ENCODE measurements at places on chromosomes 3 and 15. TPM values are rescaled to one million over a fixed set of nuclear protein-coding genes. Genes with fewer than 3 reads are reported as not detected.

Gene APOD
- 2.6 TPM for total RNA-seq

- H3K27me3 ChIP-seq, result peaks cover 52% of the 10 kb centered on the region
- H3K36me3 ChIP-seq, result peaks cover 1% of the 10 kb centered on the region
- peak overlapping the region; percentile 90 for H3K4me3 ChIP-seq
- peak overlapping the region; percentile 10 for H3K27ac ChIP-seq
- DNase-seq, result no peak
These were observed 775 bp upstream of the CCDC39 start for GRCh38 chr3:180680097-180680430.

GRCh38 chr15:74365598-74366445 lies 1.6 kb downstream of the CYP11A1 start:
- DNase-seq, result peak; percentile 63
- peaks cover 68% of the 10 kb centered on the region for H3K27me3 ChIP-seq
- no peak overlapping the region for H3K27ac ChIP-seq
- peak overlapping the region; percentile 69 for H3K4me3 ChIP-seq
- peaks cover 3% of the 10 kb centered on the region for H3K4me1 ChIP-seq

DNA sequence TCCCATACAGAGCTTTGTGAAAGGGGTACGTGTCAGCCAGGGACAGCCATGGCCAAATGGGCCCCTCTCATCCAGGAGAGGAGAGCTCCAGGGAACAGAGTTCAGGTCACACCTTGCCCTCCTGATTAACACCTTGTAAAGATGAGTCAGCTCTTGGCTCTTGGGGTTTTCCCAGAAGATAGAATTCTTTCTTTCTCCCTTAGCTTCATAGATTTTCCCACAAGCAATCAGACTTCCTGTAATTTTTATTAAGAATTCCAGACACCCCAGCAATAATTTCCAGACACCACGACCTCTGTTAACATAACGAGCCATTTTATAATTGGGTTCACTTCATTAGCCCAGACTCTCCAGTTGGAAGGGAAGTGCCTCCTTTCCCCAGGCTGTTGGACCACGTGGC lies 86.4 kb downstream of the LRTM1 start:
- H3K4me3 ChIP-seq, result no peak overlapping the region
- no peaks in the 10 kb centered on the region for H3K36me3 ChIP-seq
- no peaks in the 10 kb centered on the region for H3K4me1 ChIP-seq
- no peak overlapping the region for H3K27ac ChIP-seq
- H3K27me3 ChIP-seq, result no peaks in the 10 kb centered on the region

DNA sequence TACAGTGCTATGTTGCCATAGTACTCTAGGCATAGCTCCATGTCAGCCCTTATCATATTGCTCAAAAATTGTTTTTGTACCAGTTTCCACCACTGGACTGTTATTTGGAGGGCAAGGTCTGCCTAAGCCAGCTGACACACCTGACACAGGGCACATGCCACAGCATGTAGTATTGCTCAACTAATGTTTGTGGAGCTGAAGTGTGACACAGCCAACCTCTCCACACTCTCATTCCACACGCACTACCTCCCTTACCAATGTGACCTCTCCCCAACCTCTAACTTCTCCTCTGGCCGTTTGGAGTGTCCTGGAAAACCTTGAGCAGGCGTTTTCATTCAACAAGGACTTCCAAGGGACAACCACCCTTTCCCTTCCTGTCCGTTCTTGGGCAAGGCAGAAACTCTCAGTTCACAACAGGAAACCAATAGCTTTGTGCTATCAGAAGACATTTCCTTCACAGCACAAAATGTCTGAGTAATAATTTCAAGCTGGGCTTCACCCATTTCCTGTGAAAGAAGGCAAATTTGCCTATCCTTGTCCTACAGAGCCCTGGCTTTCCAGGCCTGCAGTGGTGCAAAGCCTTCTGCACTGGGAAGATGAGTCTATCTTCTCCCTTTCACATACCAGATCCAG lies 38.4 kb downstream of the TLNRD1 start:
- peak; percentile 60 for DNase-seq
- H3K36me3 ChIP-seq, result no peaks in the 10 kb centered on the region
- H3K4me3 ChIP-seq, result peak overlapping the region; percentile 6
- H3K27ac ChIP-seq, result peak overlapping the region; percentile 57
- no peaks in the 10 kb centered on the region for H3K27me3 ChIP-seq

DNA sequence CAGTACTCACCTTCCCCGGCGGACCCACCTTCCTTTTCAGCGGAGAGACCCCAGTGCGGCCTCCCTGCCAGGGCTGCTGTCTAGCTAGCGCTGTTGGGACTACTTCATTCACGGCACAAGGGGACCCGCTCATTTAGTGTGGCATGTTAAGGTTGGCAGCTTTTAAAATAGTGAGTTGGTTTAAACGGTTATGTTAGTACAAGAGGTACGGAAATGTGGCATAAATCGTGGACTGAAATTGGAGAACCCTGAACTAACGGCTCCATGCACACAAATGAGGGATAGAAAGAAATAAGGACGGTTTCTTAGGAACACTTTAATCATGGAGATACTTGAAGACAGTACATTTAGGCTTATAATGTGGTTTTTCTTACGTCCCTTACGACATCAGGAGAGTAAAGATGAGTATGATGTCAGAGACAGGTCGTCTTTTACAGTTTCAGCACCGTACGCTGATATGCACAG lies 752 bp downstream of the CEP63 start:
- no peaks in the 10 kb centered on the region for H3K27me3 ChIP-seq
- DNase-seq, result no peak
- peaks cover 36% of the 10 kb centered on the region for H3K4me1 ChIP-seq

- DNase-seq, result no peak
- no peaks in the 10 kb centered on the region for H3K4me1 ChIP-seq
- no peaks in the 10 kb centered on the region for H3K36me3 ChIP-seq
- no peak overlapping the region for H3K27ac ChIP-seq
These were observed 130.3 kb downstream of the DTWD1 start for GRCh38 chr15:49751191-49751590.

GRCh38 chr3:151327571-151328198 lies 1.7 kb downstream of the P2RY13 start:
- DNase-seq, result no peak
- H3K27me3 ChIP-seq, result peaks cover 30% of the 10 kb centered on the region
- peaks cover 2% of the 10 kb centered on the region for H3K36me3 ChIP-seq
- H3K27ac ChIP-seq, result no peak overlapping the region
- no peak overlapping the region for H3K4me3 ChIP-seq
- peaks cover 9% of the 10 kb centered on the region for H3K4me1 ChIP-seq

DNA sequence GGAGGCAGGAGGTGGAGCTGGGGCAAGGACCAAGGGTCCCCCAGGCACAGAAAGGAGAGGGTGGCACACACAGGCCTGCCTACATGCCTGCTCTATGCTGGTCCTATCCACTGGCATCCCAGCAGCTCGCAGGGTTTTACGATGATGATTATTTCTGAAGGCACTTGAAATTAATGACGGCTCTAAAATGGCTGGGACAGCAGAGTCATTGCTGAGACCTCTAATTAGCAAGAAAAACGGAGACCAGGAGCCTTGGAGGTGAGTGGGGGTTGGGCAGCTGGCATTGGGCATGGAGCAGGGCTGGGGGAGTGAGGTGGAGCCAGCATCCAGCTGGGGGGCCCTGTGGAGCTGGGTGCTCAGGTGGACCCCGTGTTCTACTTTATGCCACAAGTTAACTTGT lies 3.5 kb upstream of the LINGO1 start:
- H3K36me3 ChIP-seq, result no peaks in the 10 kb centered on the region
- peaks cover 7% of the 10 kb centered on the region for H3K4me1 ChIP-seq
- DNase-seq, result no peak
- no peak overlapping the region for H3K27ac ChIP-seq
- H3K4me3 ChIP-seq, result no peak overlapping the region

All from activated CD4-positive, alpha-beta T cell treated with anti-CD3 and anti-CD28 coated beads, Interleukin-2, amount 10 ng/mL, durations not matched to agents 24 days and 14 days (primary cell).